ENCODE measurements at places on chromosomes 11 and 22.

DNA sequence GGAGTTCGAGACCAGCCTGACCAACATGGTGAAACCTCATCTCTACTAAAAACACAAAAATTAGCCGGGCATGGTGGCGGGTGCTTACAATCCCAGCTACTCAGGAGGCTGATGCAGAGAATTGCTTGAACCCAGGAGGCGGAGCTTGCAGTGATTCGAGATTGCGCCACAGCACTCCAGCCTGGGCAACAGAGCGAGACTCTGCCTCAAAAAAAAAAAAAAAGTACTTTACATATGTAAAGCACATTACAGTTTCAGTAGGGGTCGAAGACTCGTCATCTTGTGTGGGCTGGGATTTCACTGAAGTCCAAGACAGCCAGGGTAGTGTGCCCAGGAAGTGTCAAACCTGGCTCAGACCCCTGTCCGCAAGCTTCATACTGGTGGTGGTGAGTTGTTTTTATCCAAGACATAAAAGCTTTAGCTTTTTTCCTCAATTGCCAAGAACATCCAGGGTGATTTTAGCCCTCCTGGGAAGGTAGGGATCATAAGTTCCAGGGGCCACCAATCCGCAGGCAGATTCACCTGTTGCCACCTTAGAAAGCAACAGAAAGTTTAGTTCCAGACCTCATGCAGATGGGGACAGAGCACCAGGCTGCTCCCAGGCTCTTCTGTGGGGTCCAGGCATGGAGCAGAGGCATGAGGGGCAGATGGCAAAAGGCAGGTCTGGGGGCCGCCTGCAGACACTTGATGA lies 21.6 kb upstream of the ADORA2A start:
- DNase-seq, result no peak

DNA sequence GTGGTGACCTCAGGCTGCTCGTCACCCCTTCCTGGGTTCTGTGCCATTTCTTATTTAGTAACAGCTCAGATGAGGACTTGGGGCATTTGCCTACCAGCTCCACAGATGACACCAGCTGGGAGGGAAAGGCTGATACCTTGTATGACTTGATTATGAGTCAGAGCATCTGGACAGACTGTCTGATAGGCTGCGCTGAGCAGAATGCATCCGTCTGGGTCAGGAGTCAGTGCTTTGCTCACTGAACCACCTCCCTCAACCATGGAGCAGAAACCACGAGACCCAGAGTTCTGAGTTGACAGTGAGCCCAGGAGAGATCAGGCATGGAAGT lies 6.8 kb downstream of the ST14 start:
- no peak for DNase-seq

- DNase-seq, result no peak
Measured at GRCh38 chr11:85431319-85431718, 195.8 kb downstream of the DLG2 start.

DNA sequence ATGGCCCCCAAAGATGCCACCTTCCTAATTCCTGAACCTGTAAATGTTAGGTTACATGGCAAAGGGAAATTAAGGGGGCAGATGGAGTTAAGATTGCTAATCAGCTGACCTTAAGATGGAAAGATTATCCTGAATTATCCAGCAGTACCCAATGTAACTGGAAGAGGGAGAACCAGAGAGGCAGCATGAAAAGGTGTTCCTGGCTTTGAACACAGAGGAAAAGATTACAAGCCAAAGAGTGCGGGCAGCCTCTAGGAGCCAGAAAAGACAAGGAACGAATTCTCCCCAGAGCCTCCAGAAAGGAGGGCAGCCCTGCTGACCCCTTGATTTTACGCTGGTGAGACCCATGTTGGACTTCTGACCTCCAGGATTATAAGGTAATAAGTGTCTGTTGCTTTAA lies 15.1 kb upstream of the THRSP start:
- no peak for DNase-seq

- no peak for DNase-seq
Measured at GRCh38 chr22:48819232-48819631, 1008.4 kb downstream of the BRD1 start.

- peak; percentile 46 for DNase-seq
Measured at GRCh38 chr11:20873054-20873453, 203.7 kb downstream of the NELL1 start.

- no peak for DNase-seq
Measured at GRCh38 chr11:19800162-19800561, 87.5 kb downstream of the NAV2 start.

GRCh38 chr22:33841281-33842005 lies 78.8 kb downstream of the LARGE1 start:
- DNase-seq, result no peak

- DNase-seq, result no peak
Measured at GRCh38 chr11:114082415-114082748, 22.9 kb downstream of the ZBTB16 start.

- DNase-seq, result peak; percentile 30
Measured at GRCh38 chr22:27800250-27801201, 1.0 kb downstream of the MN1 start.

DNA sequence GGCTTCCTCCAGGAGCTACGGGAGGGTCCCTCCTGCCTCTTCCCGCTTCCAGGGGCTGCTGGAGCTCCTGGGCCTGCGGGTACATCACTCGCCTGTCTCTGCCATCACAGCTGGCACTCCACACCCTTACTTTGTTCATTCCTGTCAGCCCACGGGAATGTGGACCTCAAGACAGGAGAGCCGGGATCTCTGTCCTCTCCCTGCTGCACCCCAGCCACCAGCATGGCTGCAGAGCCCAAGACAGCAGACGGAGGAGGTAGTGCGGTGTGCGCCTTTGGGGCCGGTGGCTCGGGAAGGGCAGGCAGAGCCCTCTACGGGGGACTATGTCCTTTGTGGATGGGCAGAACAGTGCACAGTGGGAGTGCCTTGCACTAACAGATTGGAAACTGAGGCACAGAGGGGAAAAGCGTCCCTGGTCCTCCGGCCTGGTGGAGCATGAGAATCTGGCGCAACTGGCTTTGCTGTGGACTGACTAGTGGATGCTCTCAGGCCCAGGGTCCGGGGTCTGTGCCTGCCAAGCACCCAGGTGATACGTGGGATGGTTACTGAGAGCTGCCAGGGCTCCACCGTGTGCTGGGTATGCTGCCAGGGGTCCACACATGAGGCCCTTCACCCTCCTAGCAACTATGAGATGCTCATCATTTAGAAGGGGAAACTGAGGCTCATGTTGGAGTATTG lies 47.3 kb downstream of the IGF2 start:
- no peak for DNase-seq

GRCh38 chr11:120974965-120975364 lies 48.9 kb upstream of the TBCEL start:
- DNase-seq, result no peak

GRCh38 chr11:64052938-64053622 lies 17.3 kb downstream of the FLRT1 start:
- no peak for DNase-seq

GRCh38 chr22:50032941-50033601 lies 20.5 kb upstream of the IL17REL start:
- no peak for DNase-seq

- no peak for DNase-seq
Measured at GRCh38 chr22:44133901-44134571, 46.7 kb upstream of the PARVG start.

GRCh38 chr11:33699515-33700062 lies 1.0 kb downstream of the C11orf91 start:
- no peak for DNase-seq

DNA sequence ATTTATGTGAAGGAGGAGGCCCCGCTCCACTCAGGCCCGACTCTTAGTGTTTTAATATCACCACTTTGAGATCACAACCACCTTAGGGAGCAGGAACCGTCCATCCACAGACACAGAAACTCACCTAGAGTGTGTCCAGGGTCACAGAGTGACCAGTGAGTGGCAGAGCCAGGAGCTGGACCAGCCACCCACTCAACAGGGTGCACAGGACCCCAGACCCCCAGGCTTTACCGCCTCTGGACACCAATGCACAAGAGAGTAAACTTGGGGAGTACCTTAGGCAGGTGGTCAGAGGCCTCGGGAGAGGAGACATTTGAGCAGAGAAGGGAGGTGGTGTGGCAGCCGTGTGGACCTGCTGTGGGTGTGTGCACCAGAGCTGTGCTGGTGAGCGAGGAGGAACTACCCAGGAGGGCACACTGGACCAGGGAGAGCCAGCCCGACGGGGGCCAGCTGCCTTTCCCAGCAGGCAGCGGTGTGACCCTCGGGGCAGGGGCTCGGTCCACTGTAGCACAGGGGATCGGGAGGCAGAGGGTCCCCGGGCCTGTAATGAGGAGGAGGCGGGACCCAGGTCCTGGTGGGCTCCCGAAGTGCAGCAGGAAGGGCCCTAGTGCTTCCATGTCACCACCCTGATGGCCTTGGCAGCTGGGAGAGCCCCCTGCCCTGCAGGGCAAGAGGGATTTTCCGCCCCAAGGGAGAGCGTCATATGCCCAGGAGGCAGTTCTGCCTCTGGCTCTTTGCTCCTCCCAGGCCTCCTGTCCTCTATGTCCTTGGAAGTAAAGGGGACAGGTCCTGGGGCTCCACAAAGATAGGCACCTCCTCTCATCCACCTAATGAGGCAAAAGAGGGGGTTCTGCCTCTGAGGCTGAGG lies 7.5 kb upstream of the NLRP6 start:
- DNase-seq, result no peak

DNA sequence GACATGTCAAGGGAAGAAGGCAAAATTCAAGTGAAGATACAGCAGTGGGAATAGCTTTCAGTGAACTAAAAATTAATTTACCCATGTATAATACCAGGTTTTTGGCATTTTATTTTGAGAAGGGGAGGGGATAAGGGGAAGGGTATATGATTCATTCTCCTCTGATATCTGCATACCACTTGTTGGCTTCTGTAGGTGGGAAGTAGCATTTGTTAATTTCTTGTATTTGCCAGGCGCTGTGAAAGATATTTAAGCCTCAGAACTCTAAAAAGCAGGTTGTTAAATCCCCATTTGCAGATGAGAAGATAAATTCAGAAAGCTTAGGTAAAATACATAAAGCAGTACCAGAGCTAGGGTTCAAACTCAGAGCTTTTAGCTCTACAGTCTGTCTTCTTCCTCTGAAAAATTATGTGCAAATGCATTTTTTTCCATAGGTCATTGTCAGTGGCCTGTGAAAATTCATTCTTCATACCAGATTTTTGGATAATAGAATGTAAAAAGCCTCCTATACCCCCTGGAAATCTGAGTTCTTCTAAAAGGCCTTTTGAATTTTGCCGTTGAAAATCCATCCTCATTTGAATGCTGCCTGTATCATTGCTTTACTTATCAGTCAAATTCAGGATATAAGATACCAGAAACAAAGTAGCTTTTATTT lies 221.3 kb downstream of the DDX10 start:
- DNase-seq, result no peak
